Stimulated activated CD8-positive, alpha-beta memory T cell treated with anti-CD3 and anti-CD28 coated beads, Interleukin-15, amount 100 ng/mL, for 48 hours (primary cell): ENCODE measurements at places on chromosomes 7 and 10.

GRCh38 chr10:122142641-122143237 is 128.4 kb upstream of the BTBD16 start:
- DNase-seq: no peak

- DNase-seq: no peak
These were observed 89.9 kb downstream of the ADCY1 start for GRCh38 chr7:45663965-45664633.

DNA sequence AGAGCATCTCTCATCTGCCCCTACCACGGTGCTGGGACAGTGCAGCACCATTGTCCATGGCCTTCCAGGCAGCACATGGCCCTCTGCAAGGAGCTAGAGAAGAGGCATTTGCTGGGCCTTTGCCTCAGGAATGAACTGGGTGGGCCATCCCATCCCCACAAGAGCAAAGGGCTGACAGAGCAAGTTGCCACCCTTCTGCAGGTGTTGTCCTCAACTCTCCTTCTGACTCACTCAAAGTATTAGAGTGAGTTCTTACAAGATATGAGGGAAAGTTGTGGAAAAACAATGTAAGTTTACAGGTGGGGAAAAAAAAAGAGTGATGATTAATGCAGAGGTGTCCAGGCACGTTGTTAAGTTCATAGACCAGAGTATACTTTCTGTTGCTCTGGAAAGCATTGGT is 261.2 kb downstream of the SKIDA1 start:
- DNase-seq: no peak

DNA sequence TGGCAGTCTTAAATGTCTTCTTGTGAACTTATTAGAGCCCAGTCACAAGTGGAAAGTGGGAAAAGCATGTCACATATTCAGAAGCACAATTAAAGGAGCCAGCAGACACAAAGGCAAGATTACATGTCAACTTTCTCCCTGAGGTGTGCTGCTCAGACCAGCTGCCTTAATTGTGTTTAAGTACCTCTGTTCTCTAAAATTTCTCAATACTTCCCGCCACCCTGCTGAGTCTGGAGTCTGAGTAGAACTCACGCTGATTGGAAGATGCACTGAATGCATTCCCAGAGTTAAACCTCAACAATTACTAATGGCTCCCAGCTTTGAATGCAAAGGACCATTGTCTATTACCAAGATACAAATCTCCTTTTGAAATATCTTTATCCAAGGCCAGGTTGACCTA is 166.4 kb upstream of the COBL start:
- no peak for DNase-seq
